Activated CD4-positive, alpha-beta T cell treated with anti-CD3 and anti-CD28 coated beads, Interleukin-2, amount 10 ng/mL, durations not matched to agents 24 days and 14 days (primary cell): ENCODE measurements at places on chromosomes 2 and 18. TPM values are rescaled to one million over a fixed set of nuclear protein-coding genes. Genes with fewer than 3 reads are reported as not detected.

The MORN2 gene
- 4.9 and 5.9 TPM in 2 replicates for total RNA-seq

- DNase-seq, result no peak
These were observed 66.0 kb downstream of the EIPR1 start for GRCh38 chr2:3311601-3312000.

DNA sequence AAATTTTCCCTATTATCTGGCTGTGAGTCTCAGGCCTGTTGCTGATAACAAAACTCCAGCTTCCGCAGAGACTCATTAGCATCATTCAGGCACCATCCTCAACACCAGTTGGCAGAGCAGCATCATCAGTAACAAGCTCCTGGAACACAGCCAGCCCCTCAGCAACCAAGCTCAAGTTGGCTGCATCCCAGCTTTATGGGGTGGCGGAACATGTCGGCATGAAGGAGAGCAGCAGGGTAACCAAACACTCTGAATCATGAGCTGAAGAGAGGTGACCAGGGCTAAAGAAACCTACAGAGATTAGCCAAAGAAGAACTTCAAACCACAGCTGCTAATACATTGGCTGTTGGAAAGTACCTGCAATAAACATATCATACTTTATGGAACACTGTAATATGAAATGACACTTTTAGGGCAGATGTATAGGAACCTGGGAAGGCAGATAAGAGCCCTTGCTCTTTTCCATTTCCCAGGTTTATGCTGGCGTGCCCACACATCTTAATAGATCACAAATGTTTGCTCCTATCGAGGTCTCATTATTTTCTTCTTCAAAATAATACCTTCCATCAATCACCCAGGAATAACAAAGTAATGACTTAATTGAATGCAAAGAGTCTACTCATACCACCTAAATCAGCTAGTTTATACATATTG is 63.8 kb downstream of the PDE11A start:
- no peak for DNase-seq

GRCh38 chr2:133365117-133365516 is 203.1 kb downstream of the NCKAP5 start:
- no peak for DNase-seq

The SALL3 gene
- total RNA-seq, result not detected in 2 replicates

GRCh38 chr2:69381337-69381737 is 5.7 kb downstream of the GFPT1 start:
- no peak for DNase-seq

The LRATD1 gene
- not detected in 2 replicates for total RNA-seq

- DNase-seq, result peak; percentile 74
These were observed 94.9 kb downstream of the BCL2 start for GRCh38 chr18:63224630-63225029.

DNA sequence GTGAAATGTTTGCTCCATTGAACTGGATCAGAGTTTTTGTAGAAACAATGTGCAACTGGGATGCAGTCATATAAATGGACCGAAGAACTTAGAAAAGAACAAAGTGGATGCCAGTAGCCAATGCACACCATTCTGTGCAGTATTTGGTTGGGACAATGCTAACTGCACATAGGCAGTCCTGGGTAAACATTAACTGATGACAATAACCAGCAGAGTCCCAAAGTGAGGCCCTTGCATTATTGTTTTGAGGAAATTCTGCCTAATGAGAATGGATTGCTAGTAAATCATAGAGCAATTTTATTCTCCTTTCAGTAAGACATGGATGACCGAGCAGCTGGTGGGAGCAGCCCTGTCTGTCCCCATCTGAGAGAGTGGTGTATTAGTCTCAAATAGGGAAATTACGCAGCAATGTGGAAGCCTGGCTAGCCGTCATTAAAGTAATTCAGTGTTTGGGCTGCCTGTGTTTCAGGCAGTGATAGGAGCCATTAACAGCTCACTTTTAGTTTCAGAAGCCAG is 94.9 kb downstream of the KCTD1 start:
- DNase-seq, result no peak

The LYG1 gene
- 2.1 TPM in 2 replicates for total RNA-seq

The ATP6V1B1 gene
- total RNA-seq, result not detected in 2 replicates

The CCDC68 gene
- not detected in 2 replicates for total RNA-seq

The POMC gene
- 6.9 and 7.2 TPM in 2 replicates for total RNA-seq

GRCh38 chr18:31711365-31712172 is 27.2 kb upstream of the B4GALT6 start:
- no peak for DNase-seq

The NEDD4L gene
- 3.5 and 4.2 TPM in 2 replicates for total RNA-seq

- DNase-seq, result peak; percentile 86
These were observed 27.0 kb upstream of the MGAT4A start for GRCh38 chr2:98757904-98758421.

- no peak for DNase-seq
These were observed 128.6 kb upstream of the WDR75 start for GRCh38 chr2:189312643-189313042.

DNA sequence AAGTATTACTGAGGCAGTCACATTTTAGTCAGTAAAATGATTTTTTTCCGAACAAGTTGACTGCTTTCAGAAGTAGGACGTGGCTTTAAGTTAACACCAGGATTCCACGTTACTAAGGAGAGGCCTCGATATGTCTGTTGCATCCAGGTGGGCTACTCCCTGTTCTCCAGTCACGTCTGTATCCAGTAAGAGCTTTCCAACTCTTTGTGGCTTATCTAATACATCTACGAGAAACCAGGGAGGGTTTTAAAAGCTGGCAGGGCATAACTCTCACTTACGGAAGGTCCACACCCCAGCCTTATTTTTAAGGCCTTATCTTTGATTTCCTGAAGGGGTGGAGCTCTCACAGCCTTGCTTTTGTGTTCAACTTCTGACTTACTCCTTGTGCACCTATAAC is 99.2 kb downstream of the SLC8A1 start:
- no peak for DNase-seq

The FSIP2 gene
- total RNA-seq, result 0.12 and 0.21 TPM in 2 replicates

GRCh38 chr2:7089898-7090510 is 172.8 kb downstream of the RNF144A start:
- peak; percentile 34 for DNase-seq

GRCh38 chr2:35496022-35496421 is 859.6 kb upstream of the CRIM1 start:
- no peak for DNase-seq

The POTEJ gene
- not detected in 2 replicates for total RNA-seq

DNA sequence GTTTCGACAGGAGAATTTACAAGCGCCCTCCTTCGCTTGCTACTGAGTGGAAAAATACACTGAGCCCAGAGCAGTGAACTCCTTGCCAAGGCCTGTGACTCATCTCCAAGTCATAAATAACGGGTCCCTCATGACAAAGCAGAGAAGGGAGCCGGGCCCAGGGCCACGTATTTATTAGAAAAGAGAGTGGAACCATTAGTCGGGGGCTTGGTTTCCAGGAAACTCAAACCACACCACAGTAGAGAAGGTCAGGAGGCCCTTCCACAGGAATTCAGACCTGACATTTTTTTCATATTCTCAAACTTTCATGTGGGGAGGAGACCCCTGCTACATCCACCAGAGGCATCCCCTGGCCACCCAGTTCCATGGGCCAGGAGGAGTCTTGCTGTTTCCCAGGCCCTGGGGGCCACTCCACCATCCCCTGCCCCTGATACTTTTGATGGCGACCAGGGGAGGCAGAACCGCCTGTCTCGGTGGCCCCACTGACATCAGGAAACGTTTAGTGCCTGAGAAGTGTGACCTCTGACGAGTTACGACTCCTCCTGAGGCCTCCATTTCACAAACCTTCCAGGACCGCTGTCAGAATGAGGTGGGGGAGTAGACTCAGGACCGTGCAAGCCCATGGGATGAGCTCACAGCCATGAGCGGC is 289.7 kb downstream of the DYSF start:
- DNase-seq, result no peak

The CELF4 gene
- total RNA-seq, result not detected in 2 replicates

The SCYGR1 gene
- total RNA-seq, result not detected in 2 replicates

- peak; percentile 30 for DNase-seq
These were observed 91.5 kb upstream of the MYT1L start for GRCh38 chr2:2422621-2423020.

DNA sequence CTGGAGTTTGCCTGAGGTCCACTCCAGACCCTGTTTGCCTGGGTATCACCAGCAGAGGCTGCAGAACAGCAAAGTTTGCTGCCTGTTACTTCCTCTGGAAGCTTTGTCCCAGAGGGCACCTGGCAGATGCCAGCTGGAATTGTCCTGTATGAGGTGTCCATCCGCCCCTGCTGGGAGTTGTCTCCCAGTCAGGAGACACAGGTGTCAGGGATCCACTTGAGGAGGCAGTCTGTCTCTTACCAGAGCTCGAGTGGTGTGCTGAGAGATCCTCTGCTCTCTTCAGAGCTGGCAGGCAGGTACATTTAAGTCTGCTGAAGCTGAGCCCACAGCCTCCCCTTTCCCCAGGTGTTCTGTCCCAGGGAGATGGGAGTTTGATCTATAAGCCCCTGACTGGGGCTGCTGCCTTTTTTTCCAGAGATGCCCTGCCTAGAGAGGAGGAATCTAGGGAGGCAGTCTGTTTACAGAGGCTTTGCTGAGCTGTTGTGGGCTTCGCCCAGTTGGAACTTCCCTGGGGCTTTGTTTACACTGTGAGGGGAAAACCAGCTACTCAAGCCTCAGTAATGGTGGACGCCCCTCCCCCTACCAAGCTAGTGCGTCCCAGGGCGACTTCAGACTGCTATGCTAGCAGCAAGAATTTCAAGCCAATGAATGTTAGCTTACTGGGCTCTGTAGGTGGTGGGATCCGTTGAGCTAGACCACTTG is 34.7 kb downstream of the TFPI start:
- DNase-seq, result no peak

The RESP18 gene
- not detected in 2 replicates for total RNA-seq

The MEP1B gene
- total RNA-seq, result not detected in 2 replicates

GRCh38 chr2:99765731-99766318 is 276.0 kb upstream of the REV1 start:
- DNase-seq, result no peak

GRCh38 chr2:80166483-80167171 is 137.9 kb downstream of the LRRTM1 start:
- no peak for DNase-seq

- no peak for DNase-seq
These were observed 2.2 kb downstream of the WNT6 start for GRCh38 chr2:218861645-218862318.

The NCKAP5 gene
- total RNA-seq, result not detected in 2 replicates

GRCh38 chr2:108623616-108624015 is 89.3 kb downstream of the LIMS1 start:
- DNase-seq, result no peak

DNA sequence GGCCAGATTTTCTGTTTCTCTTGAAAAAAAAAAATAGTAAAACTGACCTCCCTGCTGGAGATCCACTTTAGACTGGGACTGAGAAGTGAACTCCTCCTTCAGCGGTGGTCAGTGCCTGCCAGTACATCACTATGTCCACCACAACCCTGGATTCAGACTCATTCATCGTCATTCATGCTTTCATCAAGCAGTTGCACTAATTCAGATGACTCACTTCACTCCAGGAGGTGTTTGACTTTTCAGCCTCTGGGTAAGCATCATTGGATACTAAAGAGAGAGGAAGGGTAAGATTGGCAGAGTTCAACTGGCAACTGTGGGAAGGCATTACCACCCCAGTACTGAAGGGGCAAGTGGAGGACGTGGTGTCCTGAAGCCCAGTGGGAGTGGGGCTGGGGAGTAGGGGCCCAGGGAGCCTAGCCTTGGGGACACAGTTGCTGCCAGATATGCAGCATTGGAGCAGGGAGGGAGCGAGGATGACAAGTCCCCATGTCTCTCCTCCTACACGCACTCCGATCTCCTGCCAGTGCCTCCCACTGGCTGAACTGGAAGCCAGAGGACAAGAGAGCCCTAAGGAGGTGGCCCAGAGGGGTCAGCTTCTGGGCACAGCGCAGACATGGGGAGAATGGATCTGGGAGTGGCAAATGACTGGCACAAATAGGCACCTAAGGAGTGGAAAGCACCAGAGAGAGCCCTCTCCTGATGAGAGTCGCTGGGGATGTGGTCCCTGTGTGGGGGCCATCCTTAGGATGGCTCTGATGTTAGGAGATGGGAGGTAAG is 111.1 kb downstream of the TGFA start:
- peak; percentile 47 for DNase-seq

DNA sequence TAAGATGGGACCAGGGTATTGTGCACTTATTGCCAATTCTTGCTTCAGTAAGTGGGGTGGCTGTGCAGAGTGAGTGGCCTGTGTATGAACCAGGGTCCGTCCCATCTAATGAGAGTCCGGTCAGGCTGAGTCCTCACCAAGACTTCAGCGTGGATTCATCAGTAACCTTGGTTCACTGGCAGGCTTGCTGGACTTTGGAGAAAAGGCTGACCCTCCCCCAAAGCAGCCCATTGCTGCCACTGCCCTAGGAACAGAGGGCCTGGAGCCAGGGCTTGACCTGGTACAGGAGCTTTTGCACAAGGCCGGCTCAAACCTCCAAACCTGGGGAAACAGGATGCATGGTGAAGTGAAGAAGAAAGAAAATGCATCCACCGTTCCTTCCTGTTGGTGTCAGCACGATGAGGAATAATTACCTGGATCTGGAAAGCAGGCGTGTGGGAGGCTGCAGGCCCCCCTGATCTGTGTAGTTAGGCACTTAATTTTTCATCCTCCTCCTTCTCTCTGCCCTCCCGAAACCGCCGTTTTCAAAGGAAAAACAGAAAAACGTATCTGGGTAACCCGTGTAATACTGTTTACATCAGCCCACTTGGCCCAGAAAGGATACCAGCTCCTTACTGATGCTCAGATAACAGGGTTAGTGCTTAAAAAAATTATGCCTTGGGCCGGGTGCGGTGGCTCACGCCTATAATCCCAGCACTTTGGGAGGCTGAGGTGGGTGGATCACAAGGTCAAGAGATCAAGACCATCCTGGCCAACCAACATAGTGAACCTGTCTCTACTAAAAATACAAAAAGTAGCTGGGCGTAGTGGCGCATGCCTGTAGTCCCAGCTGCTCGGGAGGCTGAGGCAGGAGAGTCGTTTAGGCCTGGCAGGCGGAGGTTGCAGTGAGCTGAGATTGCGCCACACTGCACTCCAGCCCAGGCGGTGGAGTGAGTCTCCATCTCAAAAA is 147.7 kb downstream of the TGIF1 start:
- DNase-seq, result no peak

DNA sequence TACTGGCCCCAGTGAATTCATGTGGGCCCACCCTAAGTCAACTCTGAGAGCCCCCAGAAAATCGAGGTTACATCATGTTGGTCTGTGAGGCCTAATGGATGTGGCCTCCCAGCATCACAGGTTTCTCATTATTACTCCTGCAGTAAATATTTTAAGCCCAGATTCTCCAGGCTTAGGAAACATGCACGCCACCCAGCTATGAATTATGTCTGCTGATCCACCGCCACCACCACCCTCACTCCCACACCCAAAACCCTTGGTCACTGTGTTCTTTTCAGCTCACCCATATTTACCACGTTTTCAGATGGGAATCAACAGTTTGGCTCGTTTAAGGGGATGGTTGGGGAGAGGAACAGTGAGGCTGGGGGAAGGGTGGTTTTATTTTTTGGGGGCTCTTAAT is 128.6 kb downstream of the NCK2 start:
- no peak for DNase-seq

GRCh38 chr2:173898178-173898668 is 67.0 kb downstream of the SP3 start:
- no peak for DNase-seq

- DNase-seq, result no peak
These were observed 233.2 kb downstream of the SLC8A1 start for GRCh38 chr2:40218679-40219078.

- no peak for DNase-seq
These were observed 49.9 kb upstream of the TAF1B start for GRCh38 chr2:9793156-9793917.

The MAP3K19 gene
- total RNA-seq, result not detected in 2 replicates

The PCARE gene
- not detected in 2 replicates for total RNA-seq

The YIPF4 gene
- 34.5 and 37.9 TPM in 2 replicates for total RNA-seq

The BABAM2 gene
- total RNA-seq, result 45.9 and 46.7 TPM in 2 replicates

GRCh38 chr2:108615480-108616090 is 81.3 kb downstream of the LIMS1 start:
- peak; percentile 67 for DNase-seq

- no peak for DNase-seq
These were observed 31.5 kb downstream of the CPO start for GRCh38 chr2:206970589-206971360.
